ENCODE measurements at places on chromosomes 4 and X.

- no peak for DNase-seq
These were observed 259.5 kb downstream of the ARHGAP24 start for GRCh38 chr4:85734424-85734831.

GRCh38 chrX:152117305-152117704 is 21.1 kb downstream of the MAGEA10 start:
- DNase-seq: no peak

DNA sequence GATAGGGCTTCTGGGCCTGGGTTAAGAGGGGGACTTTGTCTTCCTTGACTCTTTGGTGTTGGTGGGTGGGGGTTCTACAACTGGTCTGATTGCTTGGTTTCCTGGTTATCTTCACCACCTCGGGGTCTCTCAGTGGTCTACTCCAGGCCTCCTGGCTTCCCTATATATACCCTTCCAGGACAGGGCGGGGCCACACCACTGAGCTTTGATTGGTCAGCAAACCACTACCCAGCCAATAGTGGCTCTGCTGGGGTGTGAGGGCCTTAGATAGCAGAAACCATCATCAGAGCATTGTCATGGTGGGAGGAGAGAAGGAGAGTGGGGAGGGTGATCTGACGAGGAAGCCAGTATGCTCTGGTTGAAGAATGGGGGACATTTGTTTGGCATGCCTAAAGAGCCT is 14.4 kb upstream of the MAGEA1 start:
- DNase-seq: no peak

GRCh38 chr4:129543299-129543698 is 447.3 kb downstream of the C4orf33 start:
- no peak for DNase-seq

DNA sequence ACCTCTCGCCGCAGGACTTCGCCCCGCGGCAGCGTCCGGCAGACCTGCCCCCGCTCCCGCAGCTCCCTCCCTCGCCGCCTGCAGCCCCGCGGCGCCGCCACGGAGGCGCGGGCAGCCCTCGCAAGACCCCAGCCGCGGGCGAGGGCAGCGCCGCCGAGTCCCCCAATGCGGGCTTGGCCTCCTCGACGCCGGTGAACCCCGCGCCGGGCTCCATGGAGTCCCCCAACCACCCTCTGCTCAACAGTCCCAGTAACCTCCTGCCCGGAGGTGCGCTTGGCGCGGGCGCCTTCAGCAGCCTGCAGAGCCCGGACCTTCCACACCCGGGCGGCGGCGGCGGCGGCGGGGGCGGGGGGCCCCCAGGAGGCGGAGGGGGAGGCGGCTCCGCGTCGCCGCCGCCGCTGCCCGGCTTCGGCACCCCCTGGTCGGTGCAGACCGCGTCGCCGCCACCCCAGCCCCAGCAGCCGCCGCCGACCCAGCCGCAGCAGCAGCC is 1.2 kb downstream of the CPEB2 start:
- no peak for DNase-seq

- DNase-seq: no peak
These were observed 1.4 kb downstream of the TCEAL1 start for GRCh38 chrX:103630171-103630511.
